Femur (tissue), 1 donor: ENCODE measurements at places on chromosomes 7 and 10.

DNA sequence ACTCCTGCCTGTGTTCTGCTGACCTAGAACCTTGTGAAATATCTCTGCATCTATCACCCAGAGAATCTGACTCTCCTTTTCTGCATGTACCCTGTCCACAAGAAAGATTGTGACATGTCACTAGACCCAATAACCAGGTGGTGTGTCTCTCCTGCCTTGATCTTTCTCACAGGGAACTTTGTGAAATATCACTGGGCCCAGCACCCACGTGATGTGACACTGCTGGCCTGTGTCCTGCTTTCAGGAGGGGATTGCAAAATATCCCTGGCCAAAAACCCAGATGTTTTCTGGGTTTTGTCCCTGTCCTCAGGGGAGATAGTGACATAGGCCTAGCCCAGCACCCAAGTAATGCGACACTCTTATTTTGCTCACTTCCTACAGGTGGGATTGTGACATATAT lies 10.1 kb upstream of the ZNF107 start:
- DNase-seq, result no peak

DNA sequence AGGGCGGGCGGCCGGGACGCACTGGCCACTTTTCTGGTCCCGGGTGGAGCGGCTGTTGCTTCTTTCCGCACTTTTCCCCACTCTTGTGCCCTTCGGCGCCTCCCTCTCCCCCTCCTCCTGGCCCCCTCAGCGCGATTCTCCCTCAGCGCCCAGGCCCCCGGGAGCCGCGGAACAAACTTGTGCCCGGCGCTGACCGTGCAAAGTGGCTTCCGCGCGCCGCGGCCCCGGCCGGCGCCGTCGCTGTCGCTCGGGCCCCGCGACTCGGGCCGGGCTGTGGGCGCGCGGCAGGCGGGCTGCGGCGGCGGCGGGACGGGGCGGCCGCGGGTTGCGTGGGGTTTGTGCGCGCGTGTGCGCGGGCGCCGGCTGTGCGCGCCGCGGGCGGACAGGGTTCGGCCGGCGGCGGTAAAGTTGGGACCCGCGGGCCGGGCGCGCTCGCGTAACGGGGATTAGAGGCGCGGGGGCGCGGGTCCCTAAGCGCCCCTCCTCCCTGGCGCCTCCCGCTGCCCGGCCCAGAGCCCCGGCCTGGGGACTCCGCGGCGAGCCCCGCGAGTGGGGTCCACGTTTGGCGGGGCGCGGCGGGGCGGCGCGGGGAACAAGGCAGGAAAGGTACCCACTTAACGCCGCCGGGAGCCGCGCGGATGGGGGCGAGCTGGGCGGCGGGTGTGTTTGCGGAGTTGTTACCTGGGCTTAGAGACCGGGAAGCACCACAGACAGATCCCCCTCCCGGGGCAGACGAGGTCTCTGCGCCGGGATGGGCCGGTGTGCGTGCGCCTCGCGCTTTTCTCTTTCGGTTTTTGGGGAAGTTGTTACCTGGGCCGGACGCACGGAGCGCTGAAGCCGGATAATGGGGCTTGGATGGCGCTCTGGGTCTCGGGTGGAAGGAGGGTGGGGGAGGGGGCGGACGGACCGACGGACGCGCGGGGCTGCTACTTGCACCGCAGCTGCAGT lies 860 bp downstream of the ZEB1 start:
- DNase-seq, result peak; percentile 64

DNA sequence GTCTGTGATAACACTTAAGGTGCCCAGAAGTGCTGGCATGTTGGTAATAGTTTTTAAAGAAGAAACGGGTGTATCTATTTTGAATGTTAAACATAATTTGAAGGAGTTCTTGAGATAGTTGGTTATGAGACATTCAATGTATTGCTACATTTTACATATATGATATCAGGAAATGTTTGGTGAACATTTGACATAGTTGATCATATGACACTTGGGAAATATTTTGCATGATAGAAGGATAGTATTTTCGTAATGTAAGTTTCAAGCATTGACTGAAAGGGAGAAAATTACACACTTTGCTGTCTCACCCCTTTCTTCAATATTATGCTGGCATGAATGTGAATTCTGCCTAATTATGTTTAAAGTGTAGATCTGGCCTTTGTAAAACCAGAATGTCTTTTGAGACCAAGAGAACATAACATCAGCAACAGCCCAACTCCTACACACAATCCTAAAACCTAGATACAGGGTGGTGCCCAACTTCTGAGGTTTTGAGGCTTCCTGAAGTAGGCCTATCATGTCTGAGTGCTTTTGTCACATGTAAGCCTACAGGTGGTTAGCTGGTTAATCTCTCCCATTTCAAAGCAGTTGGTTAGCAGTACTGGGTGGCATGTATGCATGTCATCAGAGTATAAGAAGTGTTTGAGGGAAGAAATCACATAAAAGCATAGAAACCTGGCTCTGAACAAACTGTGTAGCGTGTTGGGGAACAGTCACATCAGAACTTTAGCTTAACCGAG lies 2.1 kb downstream of the ADD3 start:
- no peak for DNase-seq

- DNase-seq, result no peak
These were observed 56.8 kb downstream of the FAS start for GRCh38 chr10:89047397-89047796.

DNA sequence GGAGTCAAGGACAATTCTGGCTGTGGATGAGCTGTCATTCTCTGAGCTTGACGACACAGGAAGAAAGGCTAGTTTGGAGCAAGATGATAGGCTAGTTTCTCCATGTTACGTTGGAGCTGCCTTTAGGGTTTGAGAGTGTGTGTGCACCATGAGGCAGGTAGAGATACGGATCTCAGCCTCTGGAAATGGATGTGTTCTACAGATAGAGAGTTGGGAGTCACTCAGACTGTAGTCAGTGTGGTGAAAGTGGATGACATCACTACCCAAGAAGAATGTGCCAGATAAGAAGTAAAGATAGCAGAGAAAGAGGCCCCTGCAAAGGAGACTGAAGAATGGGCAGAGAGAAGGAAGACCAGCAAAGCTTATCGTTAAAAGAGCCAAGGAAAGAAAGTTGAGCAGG lies 42.4 kb downstream of the PNLIPRP3 start:
- DNase-seq, result no peak

DNA sequence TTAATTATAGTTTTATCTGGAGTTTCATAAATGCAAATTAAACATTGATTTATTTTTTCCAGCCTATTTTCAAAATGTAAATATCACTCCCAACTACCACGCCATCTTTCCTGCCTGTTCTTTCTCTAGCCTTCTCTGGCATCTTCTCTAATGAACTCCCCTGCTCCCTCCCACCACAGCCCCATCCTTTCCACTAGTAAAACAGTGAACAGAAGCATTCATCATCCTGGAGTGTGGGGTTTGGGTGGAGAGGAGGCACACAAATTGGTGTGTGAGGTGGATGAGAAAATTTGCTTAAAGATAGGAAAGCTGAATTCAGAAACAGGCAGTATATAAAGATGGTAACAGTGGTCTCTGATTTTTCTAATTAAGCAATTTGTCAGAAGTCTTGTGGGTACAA lies 479.4 kb downstream of the ARL4A start:
- DNase-seq, result no peak

DNA sequence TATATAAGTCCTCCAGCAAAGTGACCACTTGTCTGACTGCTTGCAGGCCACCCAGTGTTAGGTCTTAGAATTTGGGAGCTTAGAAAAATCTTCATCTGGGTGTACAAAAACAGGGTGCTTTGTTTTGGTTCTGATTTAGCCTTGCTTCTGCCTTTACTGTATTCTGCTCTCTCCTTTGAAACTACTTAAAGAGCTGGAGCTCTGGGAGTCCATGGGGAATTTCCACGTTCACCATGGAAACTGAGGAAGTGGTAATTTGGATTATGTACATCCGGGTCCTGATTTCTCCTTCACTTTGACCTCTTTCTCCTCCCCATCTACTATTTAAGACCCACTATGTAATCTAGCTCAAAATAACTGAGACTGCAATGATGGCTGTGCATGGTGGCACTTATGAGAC lies 103.0 kb downstream of the JAZF1 start:
- no peak for DNase-seq

- DNase-seq, result peak; percentile 30
These were observed 1.1 kb downstream of the GRID1 start for GRCh38 chr10:86365346-86366032.

DNA sequence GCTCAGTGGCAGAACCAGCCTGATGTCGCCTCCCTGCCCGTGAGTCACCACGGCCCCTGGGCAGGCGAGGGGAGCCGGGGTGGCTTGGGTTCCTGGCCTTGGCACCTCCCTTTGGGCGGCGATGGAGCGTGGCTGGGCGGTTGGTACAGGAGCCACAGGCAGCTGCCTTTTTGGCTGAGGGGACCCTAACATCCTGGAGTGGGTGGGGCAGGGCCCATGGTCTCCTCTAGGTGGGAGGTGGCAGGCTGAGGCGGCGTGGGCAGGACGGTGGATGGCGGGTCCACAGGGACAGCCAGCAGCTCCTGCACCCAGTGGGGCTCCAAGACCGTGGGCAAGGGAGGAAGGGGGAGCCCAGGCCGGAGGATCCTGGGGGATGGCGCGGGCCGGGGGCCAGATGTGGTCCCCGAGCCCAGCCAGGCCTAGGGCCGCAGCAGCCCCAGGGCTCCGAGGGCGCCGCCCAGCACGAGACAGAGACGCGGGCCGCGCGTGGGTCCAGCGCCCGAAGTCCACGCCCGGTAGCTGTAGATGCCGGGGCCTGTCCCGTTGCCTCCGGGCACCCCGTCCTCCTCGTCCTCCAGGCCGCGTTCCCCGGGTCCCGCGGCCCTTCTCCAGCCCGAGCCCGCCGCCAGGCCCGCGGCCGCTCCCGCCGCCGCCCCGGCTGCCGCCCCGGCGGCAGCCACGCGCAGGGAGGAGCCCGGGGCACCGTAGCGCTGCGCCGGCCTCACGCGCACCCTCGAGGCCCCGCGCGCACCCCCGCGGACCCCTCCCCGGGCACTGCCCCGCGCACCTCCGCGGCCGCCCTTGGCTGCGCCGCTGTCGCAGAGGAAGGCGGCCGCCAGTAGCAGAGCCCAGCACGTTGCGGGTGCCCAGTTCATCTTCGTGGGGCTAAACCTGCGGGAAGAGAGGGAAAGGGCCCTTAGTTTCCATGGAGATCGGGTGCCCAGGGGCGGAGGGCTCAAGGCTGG lies 1.3 kb downstream of the SPRN start:
- no peak for DNase-seq

DNA sequence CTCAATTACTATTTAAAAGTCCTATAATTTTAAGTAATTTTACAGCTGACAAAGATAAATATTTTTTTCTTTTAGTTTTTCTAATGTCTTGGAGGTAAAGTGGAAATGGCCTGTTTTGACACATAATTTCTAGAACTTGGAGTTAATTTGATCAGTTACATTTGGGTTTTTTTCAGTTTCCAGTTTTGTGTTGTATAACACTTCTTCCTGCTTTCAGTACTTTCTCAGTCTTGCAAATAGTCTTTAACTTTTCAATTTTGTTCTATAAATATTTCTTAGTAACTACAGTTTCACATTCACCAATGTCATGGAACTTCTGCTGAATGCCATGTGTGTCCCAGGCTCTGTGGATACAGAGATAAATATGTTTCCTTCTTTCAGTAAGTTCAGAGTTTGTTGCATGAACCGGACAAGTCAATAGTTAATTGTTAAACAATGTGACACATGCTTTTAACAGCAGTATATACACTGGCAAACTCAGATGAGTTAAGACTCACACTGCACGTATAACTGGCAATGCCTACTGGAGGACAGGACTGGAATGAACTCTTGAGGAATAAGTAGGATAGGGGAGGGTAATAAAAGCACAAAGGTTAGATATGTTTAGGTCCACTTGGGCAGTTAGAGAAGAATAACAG lies 4.6 kb downstream of the SHOC2 start:
- DNase-seq, result no peak

GRCh38 chr7:155495440-155496248 lies 37.7 kb downstream of the EN2 start:
- DNase-seq, result no peak

DNA sequence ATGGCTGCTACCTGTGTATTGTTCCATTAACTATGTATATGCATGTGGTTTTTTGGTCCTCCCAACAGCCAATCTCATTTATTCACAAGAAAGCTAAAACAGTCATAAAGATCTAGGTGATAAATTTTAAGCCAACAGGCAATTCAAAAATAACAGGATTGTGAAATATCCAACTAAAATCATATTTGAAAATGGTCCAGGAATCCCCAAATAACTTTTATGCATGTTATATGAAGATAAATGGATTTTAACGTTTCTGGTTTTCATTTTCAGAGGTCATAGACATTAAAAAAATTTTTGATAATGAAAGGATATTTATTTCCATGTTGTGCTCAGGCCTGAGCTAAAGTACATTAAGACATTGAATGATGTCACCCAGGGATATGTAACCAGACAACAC lies 96.8 kb upstream of the JAZF1 start:
- no peak for DNase-seq

DNA sequence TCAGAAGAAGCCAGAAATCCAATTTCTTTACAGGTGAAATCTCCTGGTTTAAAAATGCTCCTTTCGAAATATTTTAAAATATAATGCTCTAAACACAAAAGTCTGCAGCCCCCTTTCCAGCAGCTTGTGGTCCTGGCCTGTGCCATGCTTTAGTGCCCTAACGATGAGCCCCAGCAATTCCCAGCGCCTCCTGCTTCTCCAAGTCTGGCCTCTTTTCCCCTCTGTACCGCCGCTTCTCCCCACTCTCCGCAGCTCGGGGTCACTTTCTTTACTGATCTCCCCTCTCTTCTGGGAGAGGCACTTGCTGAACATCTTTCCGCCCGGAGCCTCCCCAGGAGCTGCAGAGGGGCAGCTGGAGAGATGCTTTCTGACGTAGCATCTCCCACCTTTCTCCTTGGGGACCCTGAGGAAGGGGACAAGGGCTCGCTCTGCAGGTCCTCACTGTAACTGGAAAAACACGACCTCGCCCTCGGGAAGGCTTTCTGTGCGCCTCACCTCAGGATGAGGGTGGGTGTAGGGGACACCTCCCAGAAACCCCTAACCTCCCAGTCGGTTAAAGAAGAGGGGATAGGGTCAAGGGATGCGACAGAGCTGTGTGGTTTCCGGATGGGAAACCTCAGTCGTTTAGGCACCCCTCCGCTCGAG lies 565 bp upstream of the INA start:
- DNase-seq, result no peak

DNA sequence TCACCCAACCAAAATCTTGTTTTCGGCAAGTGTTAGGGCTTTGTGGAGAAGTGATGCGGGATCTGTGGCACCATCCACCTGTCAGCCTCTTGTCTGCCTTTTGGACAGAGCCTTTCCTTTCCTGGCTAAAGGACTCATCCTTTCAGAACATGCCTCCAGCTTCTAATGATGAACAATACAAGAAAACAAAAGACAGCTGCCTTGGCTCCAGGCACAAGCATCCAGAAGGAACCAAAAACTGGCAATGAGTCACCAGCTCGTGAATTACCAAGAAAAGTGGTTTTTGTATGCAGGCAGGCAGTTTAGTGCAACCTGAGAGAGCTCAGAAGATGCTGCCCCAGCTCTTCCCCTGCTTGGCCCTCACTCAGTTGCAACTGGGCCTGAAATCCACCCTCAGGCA lies 84.6 kb upstream of the NAMPT start:
- no peak for DNase-seq

GRCh38 chr7:124765401-124766352 lies at the start of gene GPR37:
TSS of gene GPR37 (minus strand) at chr7:124765792. CDS start at chr7:124764976, 816 bp downstream.
- peak; percentile 67 for DNase-seq

DNA sequence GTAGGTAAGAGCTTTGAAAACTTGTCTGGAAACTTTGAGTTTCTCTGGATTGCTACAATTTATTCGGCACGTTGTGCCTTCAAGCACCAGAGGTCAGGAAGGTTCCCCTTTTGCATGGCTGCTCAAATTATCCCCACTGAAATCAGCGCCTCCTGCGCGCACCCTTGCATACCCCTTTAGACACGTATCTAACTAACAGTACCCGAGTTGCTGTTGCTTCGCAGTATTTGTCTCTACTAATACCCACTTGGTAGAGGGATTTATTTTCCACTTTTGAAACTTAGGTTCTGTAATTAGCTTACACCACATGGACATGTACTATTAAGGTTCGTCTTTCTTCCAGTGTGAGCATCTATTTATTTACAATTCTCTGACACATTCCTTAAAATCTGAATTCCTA lies 1.6 kb downstream of the MEOX2 start:
- DNase-seq, result peak; percentile 67
